Stimulated activated CD4-positive, alpha-beta T cell treated with anti-CD3 and anti-CD28 coated beads, TNF-alpha, amount 100 ng/mL, for 48 hours (primary cell): ENCODE measurements at places on chromosomes 12 and 14.

DNA sequence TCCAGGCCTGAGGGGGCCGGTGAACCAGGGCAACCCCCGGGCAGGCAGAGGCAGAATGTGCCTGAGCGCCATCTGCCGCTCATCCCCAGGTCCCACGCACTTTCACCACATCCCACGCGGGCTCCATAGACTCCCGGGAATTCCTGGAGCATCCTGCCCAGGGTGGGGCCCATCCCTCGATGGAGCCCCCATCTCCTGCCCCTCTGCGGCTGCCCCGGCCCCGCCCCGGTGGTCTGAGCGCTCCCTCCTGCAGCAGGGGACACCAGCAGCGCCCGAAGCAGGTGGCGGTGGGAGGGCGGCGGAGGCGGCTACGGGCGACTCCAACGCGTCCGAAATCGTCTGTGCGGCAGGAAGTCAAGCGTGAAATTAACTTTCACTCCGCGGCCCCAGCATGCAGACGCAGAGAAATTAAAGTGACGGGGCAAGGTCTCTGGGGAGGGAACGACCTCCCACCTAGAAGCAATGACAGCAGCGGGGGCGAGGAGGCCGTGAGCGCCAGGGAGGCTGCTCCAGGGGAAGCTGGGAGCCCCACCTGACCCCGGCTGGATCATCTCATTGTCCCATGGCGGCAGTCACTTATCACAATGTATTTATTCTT, 122.2 kb downstream of the NCOR2 start:
- no peak for DNase-seq

- no peak for DNase-seq
Observed at GRCh38 chr12:89260841-89261637, 91.3 kb downstream of the DUSP6 start.

- no peak for DNase-seq
Observed at GRCh38 chr12:30746190-30746589, 8.6 kb downstream of the CAPRIN2 start.

DNA sequence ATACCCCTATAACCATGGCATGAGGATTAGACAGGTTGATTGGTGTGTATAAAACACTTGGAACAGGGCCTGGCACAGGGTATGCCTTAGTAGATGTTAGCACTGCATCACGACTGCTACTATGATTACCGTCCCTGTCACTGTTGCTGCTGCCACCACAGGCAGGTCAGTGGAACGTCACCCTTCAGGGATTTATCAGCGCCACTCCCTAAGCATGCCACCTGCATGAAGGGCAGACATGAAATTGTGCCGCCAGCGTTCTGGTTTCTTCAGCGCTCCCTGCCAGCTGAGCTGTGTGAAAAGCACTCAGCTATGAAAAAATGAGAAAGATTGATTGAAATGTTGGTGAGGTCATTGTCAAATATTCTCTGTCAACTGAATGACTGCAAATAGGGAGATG, 477.0 kb downstream of the DPF3 start:
- DNase-seq, result no peak

- DNase-seq, result no peak
Observed at GRCh38 chr14:86203843-86204242, 673.9 kb downstream of the FLRT2 start.

DNA sequence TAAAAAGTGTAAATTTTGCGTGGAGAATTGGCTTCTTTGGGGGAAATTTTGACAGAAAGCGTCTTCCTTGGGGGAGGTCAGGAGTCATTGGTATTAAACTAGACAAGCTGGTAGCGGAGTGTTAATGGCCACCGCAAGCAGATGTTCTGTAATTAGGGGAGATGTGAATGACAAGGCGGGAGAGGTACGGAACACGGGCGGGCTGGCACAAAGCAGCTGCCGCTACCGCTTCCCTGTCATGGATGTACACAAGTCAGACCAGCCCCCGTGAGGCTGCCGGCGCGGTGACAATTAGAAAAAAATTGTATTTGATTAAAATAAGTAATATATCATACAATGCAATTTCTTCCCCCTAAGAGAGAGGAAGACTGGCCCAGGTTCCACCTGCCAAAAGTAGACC, 501.6 kb downstream of the VRK1 start:
- no peak for DNase-seq

- no peak for DNase-seq
Observed at GRCh38 chr12:124623344-124624035, 56.1 kb upstream of the NCOR2 start.

- DNase-seq, result no peak
Observed at GRCh38 chr14:39434401-39434800, 2.2 kb upstream of the FBXO33 start.

DNA sequence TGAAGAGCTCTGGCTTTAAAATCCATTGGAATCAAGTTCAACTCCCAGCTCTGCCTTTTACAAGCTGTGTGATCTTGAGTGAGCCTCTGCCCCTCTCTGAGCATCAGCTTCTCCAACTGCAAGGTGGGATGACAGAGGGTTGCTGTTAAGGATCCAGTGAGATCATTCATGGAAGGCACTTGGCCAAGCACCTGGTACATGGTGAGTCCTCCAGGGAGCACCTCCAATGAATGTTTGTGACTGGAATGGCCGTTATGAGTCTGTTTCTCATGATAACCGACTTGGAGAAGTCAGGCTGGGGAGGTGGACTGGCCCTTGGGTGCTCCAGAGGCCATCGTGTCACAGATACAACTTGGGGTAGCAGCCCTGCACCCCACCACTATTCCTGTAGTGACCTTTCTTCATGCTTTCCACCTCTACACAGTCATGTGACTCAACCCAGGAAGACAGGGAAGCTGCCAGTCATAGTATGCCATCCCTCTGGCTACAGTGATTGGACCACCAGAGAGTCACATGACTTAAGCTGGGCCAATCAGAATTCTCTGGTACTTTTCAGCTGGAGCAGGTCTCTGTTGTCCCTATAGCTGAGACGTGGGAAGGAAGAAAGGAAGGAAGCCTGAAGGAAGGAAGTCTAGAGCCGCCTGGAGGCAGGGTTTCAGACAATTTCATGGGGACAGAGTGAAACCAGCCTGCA, 146.5 kb upstream of the MYL2 start:
- DNase-seq, result no peak

DNA sequence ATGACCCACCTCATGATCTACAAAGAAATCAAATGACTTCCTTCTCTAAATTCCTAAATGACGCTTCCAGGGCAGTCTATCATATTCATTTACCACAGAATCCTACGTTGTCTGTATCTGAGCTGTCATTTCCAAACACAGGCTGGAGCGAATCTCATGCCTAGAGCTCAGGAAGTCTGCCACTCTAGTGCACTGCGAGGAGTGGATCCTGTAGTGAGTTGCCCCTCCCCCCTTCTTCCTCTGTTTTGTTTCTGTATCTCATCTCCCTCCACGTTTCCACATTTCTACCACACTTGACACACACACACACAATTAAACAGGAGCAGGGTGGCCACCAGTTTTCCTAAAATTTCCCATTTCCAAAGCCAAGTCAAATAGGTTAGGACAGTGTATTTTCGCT, 415.4 kb upstream of the PRICKLE1 start:
- no peak for DNase-seq

DNA sequence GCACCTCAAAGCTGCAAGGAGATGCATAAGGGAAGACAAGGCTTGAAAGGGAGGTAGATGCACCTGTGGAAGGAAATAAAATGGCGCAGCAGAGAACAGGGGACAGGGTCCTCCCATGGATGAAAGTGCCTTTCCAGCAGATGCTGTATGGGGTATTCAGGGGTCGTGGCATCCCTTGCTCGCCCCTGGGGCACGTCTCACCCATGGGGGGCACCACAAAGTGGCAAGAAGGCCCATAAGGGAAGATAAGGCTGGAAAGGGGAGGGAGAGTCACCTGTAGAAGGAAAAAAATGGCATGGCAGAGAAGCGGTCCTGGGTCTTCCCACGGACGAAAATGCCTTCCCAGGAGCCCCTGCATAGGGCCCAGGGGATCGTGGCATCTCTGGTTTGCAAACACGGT, 265.1 kb downstream of the ALG10 start:
- DNase-seq, result no peak

GRCh38 chr12:73867147-73867546, 670.5 kb upstream of the ATXN7L3B start:
- DNase-seq, result no peak

DNA sequence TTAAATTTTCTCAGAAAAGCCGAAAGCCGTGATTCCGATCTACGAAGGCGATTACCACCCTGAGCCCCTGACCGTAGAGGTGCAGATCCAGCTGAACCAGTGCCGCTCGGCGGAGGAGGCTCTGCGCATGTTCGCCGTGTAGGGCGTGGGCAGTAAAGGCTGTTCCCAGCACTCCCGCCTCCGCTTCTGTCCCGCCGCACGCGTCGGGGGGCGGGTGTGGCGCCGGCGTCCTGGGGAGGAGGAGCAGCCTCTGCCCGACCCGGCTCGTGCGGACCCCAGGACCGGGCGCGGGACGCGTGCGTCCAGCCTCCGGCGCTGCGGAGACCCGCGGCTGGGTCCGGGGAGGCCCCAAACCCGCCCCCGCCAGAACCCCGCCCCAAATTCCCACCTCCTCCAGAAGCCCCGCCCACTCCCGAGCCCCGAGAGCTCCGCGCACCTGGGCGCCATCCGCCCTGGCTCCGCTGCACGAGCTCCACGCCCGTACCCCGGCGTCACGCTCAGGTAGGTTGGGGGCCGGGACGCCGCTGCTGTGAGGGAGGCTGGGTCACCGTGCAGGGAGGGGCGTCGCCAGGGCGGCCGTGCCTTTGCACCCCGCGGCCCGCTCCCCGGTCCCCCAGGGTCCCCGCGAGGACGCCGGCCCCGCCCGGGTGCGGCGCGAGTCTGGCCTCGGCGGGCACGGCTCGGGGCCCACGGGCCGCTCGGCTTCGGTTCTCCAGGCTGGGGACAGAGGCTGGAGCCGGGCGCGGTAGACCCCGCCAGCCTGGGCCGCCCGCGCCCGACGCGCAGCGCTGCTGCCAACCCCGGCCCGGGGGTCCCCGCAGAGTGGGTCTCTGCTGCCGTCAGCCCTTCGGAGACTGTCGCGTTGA, at the start of gene B3GNT4:
B3GNT4 (plus strand) TSS at position 409 of the 866 bp plus-strand sequence. CDS start 910 bp downstream, outside the sequence.
- peak; percentile 68 for DNase-seq

DNA sequence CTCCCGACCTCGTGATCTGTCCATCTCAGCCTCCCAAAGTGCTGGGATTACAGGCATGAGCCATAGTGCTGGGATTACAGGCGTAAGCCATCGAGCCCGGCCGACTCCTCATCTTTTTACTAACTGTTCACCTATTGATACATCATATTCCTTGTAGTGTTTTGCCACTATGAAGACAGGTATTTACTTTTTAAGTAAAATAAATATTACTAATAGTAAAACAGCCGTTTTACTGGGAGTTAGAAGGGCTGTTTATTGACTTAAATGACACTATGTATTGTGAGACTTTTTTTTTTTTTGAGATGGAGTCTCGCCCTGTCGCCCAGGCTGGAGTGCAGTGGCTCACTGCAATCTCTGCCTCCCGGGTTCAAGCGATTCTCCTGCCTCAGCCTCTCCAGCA, 51.5 kb downstream of the DIP2B start:
- no peak for DNase-seq

GRCh38 chr12:29207120-29207519, 58.0 kb downstream of the FAR2 start:
- DNase-seq, result no peak

- no peak for DNase-seq
Observed at GRCh38 chr14:54450535-54450934, 9.4 kb upstream of the CNIH1 start.

DNA sequence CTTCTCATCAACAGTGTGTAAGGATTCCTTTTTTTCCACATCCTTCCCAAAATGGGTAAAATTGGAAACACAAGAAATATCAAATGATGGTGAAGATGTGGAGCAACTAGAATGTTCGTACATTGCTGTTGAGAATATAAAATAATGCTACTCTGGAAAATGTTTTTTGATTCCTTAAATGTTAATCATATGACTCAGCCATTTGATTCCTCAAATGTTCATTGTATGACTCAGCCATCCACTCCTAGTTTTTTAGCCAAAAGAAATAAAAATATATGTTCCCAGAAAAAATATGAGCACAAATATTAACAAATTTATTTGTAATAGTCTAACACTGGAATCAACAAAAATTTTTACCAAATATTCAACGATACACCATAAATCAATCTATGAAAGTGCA, 1108.6 kb downstream of the LRFN5 start:
- no peak for DNase-seq

- DNase-seq, result no peak
Observed at GRCh38 chr14:23557521-23557920, 1.4 kb downstream of the THTPA start.
